ENCODE measurements at places on chromosomes 1 and 21.
A peak's percentile ranks its signal among the peaks of the same experiment; 100 is the strongest.

DNA sequence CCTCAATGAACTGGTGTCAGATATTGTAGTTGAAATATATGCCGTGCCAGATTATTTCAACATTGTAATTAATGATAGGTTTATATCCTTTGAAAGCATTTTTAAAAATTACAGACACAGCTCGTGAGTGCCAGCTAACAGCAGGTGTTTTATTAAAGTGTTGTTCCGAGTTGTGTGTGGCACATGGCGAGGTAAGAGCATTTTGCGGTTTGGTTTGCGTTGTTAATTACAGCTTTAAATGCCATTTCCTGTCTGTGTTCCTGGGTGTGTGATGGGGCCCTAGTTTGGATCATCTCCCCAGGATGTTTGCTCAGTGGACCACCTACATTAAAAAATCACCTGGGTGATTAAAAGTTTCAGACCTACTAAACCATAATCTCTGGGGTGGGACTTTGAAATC is 97.4 kb downstream of the PRDM2 start:
- peak; percentile 20 for DNase-seq

GRCh38 chr1:62891956-62892562 is 108.1 kb downstream of the ATG4C start:
- no peak for DNase-seq

- DNase-seq: no peak
These were observed 860 bp downstream of the SDC3 start for GRCh38 chr1:30907481-30908315.

- DNase-seq: no peak
These were observed 3.8 kb downstream of the B4GALT2 start for GRCh38 chr1:43982808-43983207.

DNA sequence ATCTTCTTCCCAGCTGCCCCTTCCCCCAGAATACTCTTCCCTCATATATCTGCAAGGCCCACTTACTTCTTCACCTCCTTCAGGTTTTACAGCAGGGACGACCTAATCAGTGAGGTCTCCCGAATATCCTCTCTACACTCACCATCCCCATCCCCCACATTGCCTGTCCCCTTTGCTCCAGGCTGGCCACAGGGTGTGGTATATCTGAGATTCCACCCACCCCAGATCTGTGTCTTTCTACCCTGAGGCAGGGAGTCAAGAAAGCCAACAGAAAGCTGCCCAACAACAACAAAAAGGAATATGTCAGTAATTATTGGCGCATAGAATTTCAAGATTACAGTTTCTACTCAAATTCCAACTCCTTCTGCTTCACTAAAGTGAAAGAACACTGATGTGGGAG is 30.0 kb upstream of the OPRD1 start:
- no peak for DNase-seq

DNA sequence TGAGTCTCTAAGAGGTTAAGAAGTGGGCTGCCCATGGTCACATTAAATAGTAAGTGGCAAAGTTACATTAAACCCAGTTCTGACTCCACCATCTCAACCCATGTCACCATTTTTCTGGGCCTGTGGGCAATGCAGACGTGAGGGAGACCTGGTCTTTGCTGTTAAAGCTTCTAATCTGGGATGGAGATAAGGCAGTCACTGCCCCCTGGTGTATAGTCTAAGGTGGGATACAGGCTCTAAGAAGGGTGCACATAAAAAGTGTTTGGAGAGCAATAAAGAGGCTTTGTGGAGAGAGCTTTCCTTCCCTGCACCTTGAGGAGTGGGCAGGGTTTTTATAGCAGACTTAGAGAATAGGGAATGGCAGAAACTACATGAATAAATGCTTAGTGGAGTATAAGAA is 141.3 kb downstream of the ROR1 start:
- no peak for DNase-seq

DNA sequence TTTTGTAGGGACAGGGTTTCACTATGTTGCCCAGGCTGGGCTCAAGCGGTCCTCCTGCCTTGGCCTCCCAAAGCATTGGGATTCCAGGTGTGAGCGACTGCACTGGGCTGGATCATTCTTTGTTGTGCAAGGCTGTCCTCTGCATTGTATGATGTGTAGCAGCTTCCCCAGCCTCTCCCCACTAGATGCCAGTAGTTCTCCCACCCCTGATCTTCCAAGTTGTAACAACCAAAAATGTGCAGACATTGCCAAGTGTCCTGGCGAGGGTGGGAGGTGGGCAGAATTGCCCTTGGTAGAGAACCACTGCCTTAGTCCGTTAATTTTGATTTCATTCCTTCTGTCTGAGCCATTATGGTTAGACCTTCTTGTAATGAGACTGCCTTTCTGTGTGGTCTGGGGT is 7.2 kb downstream of the GALNT2 start:
- no peak for DNase-seq

DNA sequence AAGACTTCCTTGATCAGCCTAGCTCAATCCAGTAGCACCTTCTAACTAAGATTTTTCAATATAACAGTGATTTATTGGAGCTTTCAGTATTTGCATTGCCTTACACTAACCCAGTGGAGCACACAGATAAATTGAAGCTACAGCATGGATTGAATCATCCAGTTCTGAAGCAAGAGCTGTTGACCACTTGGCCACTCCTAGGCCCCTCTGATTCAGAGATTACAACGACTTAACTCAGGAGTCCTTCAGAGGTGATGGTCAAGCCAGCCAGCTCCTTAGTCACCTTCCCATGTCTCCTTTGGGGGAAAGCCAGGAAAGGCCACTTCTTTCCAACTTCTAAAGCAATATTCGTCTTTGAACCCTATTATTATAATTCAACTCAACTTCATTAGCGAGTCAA is 151.8 kb downstream of the TENT5C start:
- no peak for DNase-seq

- no peak for DNase-seq
These were observed 183.7 kb upstream of the CAMK1G start for GRCh38 chr1:209399800-209400199.

DNA sequence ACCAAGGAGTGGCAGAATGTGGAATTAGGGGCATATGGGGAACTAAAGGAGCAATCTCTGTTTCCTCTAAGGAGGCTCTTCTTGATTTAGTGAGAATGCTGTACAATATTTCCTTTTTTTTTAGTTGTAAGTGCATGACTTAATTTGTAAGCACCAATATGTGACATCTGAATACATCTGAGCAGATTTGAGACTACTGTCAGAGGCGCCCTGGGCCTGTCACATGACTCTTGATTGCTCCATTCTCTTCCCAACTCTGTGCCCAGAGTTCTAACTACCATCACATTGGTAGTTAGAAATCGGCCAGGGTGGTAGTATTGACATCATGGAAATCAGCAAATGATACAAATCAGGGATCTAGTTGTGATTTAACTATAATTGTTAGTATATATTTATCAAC is 110.1 kb upstream of the LMO4 start:
- DNase-seq: no peak

GRCh38 chr1:27967106-27967883 is 7.5 kb downstream of the XKR8 start:
- no peak for DNase-seq

DNA sequence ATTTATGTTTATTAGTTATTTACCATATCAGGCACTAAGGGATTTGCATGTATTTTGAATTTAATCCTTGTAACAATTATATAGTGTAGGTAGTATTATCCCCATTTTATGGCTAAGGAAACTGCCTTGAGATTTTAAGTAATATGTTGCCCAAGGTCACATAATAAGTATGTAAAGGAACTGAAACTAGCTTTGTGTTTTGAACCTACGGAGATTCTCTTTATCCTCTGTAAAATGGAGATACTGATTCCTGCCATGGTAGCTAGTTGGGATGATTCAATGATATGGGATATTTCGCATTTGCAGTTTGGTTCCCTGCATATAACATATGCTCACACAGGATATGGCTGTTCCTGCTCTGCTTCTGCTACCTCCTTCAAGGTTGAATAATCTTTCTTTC is 144.3 kb downstream of the ST6GALNAC3 start:
- no peak for DNase-seq

- no peak for DNase-seq
These were observed 30.0 kb downstream of the C2CD2 start for GRCh38 chr21:41923631-41924367.

DNA sequence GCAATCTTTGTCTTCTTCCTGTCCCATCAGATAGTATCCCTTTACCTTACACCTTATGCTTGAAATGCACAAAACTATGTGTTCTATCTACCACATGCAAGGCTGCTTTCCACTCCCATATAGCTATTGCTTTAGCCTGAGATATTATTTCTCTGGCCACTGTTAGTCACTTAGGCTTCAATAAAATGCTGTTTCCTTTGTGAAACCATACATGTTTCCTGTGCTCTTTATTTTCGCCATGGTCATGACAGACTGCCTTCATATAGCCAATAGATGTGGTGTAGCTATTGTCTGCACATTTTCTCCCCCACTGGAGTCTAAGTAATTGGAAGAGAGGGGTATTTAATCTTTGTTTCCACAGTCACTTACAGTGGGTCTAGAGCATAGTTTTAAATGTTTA is 108.4 kb downstream of the GREM2 start:
- DNase-seq: no peak

DNA sequence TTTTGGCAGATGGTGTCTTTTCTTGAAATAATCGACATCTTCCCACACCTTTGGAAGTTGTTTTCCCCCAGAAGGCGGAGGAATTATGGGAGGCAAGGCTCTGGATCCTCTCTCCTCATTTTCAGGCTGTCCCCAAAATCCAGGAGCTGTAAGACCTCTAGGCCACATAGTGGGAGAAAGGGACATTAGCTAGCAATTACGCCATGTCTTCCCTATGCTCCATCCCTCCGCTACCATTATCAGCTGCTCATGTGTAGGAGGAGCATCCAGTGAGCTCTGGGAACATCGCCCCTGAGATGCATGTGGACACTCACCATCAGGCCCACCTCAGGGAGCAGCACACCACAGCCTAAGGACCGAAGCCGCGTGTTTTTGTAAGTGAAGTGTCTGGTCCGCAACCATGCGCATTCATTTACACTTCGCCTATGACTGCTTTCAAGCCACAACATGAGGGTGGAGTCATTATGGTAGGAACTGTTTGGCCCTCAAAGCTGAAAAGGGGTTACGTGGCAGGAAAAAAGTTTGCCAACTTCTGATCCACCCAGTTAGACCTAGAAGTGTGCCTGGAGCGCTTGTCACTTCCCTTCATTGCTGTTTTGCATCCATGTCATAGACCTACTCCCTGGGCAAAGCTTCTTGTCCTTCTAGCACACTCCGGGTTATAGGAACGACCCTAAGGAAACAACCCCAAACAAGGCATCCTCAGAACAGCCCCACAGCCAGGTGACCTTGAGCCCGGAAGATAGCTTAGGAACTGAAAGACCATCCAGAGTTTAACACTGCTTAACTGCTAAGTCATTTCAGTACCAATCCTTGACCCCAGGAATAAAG is 85.5 kb downstream of the C1orf94 start:
- DNase-seq: no peak

GRCh38 chr1:87403061-87403820 is 74.6 kb downstream of the LMO4 start:
- DNase-seq: no peak

GRCh38 chr1:112557385-112557784 is 48.6 kb downstream of the WNT2B start:
- DNase-seq: no peak

- no peak for DNase-seq
These were observed 184.1 kb downstream of the PSMG1 start for GRCh38 chr21:38999161-38999560.

- DNase-seq: no peak
These were observed 19.7 kb upstream of the CCDC27 start for GRCh38 chr1:3732434-3733093.

GRCh38 chr1:194734970-194735369 is 1548.6 kb upstream of the B3GALT2 start:
- no peak for DNase-seq

- DNase-seq: no peak
These were observed at the start of gene BTBD19 for GRCh38 chr1:44808063-44808937. Gene BTBD19, plus strand, starts transcription at chr1:44808523. Its CDS starts 298 bp downstream, at chr1:44808821.

DNA sequence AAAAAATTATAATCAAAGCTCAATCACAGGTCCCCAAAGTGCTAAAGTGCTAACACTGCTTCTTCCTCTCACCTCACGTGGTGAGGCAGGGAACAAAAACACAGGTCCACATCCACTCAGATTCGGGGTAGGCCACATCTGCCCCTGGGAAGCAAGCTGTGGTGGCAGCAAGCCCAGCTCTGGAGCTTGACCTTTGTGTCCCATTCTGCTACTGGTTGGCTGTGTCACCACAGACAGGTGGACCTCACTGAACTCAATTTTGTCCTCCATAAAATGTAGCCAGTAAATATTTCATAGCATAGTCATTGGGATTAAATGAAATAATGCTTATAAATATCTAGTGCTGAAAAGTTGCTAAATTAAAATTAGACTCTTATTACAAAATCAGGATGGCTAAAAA is 8.5 kb downstream of the AZIN2 start:
- no peak for DNase-seq

- DNase-seq: no peak
These were observed 4.8 kb downstream of the TP73 start for GRCh38 chr1:3657096-3657475.

- DNase-seq: no peak
These were observed 8.0 kb upstream of the OXCT2 start for GRCh38 chr1:39779137-39779536.

DNA sequence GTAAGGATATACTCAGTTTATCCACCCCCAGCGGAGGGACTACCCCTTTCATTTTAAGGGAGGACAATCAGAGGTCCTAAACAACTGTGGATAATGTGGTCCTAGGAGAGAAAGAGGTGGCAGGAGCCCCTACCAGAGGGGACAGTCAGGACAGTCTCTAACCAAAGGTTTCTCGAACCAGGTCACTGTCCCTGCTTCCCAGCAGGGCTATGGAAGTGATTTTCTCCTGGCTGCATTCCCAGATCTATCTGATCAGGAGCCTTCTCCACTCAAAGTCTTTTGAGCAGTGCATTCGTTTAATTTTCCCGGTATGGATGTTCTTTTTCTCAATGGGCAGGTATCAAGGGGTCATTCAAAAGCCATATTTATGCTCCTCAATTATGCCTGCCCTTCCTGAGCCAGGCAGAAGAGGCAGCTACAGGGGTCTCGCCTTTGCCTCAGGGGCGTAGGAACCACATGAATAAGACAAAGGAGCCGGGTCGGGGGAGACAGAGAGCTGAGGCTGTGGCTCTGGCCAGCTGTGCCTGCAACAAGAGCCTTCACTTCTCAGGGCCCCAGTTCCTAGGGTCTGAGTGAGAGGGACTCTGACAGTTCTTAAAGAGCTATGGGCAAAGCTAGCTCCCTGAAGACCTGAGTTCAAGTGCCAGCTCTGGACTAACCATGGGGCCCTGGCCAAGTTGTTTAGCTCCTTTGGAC is 62.5 kb upstream of the DMRTB1 start:
- no peak for DNase-seq

DNA sequence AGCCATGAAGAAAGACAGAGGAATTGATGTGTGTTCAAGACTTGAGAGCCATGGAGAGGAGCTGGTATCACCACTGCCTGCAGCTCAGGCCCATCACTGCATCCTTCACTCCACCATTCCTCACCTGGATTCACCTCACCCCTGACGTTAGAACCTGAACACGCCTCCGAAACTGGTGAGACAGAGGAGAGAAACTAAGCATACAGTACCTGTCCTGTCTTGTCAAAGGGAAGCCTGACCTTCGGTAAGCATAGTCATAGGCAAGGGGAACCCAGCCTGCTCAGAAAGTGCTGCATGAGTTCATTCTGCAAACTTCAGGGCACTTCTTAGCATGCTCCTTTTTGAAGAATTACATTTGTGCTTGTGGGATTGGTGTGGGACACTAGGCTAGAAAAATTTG is 425.8 kb downstream of the DSCAM start:
- no peak for DNase-seq

- DNase-seq: no peak
These were observed 11.6 kb upstream of the SLC19A2 start for GRCh38 chr1:169497317-169497716.
